ENCODE measurements at places on chromosomes 4 and X. TPM values are rescaled to one million over a fixed set of nuclear protein-coding genes. Genes with fewer than 3 reads are reported as not detected.

UCP1 gene
- total RNA-seq, result not detected

COL4A6 gene
- total RNA-seq, result 5.4 TPM

KLF8 gene
- 3.7 TPM for total RNA-seq

FAM156A gene
- total RNA-seq, result 5.1 TPM

- no peak overlapping the region for H3K4me3 ChIP-seq
- H3K27me3 ChIP-seq, result no peaks in the 10 kb centered on the region
- peaks cover 61% of the 10 kb centered on the region for H3K4me1 ChIP-seq
- H3K36me3 ChIP-seq, result no peaks in the 10 kb centered on the region
- no peak for DNase-seq
These were observed 66.6 kb downstream of the TBC1D9 start for GRCh38 chr4:140689623-140690022.

- no peak for DNase-seq
- H3K27ac ChIP-seq, result no peak overlapping the region
- no peaks in the 10 kb centered on the region for H3K36me3 ChIP-seq
- no peak overlapping the region for H3K4me3 ChIP-seq
- H3K27me3 ChIP-seq, result no peaks in the 10 kb centered on the region
- H3K4me1 ChIP-seq, result no peaks in the 10 kb centered on the region
These were observed 50.0 kb downstream of the AMMECR1 start for GRCh38 chrX:110267874-110268273.

- H3K27ac ChIP-seq, result no peak overlapping the region
- no peaks in the 10 kb centered on the region for H3K4me1 ChIP-seq
- H3K4me3 ChIP-seq, result no peak overlapping the region
- no peaks in the 10 kb centered on the region for H3K27me3 ChIP-seq
- H3K36me3 ChIP-seq, result no peaks in the 10 kb centered on the region
These were observed 73.3 kb downstream of the RBM46 start for GRCh38 chr4:154854362-154854761.

- H3K27me3 ChIP-seq, result no peaks in the 10 kb centered on the region
- no peak overlapping the region for H3K27ac ChIP-seq
- H3K4me1 ChIP-seq, result no peaks in the 10 kb centered on the region
- DNase-seq, result no peak
- no peak overlapping the region for H3K4me3 ChIP-seq
These were observed 66.2 kb downstream of the FHIP1A start for GRCh38 chr4:151475035-151475714.

DNA sequence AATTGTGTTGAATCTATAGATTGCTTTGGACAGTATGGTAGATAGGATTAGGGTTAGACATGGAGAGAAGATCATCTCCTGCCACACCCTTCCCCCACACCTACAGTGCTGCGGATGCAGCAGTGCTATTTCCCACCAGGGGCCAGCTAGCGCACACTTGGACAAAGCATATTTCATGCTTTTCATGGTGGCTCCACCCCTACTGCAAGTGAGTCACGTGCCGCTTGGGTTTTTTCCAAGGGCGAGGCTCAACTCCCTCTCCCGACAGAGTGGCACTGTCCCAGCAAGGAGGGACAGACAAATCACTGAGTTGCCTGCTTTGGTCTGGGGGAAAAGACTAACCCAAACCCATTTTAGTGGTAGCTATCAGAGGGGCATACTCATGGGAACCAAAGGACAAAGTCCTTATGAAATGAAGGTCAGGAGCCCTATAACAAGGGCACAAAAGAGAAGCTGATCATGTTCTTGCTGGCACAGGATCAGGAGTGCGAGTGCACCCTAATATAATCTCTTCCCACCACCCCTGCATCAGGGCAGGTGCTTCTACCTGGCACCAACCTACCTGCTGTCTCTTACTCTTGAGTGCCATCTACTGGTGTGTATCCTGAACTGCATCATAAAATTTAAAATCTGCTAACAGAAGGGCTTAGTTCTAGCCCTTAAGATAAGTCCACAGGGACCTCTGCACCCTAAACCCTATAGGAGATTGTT, 55.1 kb upstream of the PGAM4 start:
- DNase-seq, result no peak
- H3K27me3 ChIP-seq, result no peaks in the 10 kb centered on the region
- H3K4me3 ChIP-seq, result no peak overlapping the region

- DNase-seq, result no peak
- H3K27me3 ChIP-seq, result no peaks in the 10 kb centered on the region
- H3K27ac ChIP-seq, result no peak overlapping the region
- no peak overlapping the region for H3K4me3 ChIP-seq
These were observed 15.0 kb downstream of the ASB9 start for GRCh38 chrX:15254852-15255251.

DNA sequence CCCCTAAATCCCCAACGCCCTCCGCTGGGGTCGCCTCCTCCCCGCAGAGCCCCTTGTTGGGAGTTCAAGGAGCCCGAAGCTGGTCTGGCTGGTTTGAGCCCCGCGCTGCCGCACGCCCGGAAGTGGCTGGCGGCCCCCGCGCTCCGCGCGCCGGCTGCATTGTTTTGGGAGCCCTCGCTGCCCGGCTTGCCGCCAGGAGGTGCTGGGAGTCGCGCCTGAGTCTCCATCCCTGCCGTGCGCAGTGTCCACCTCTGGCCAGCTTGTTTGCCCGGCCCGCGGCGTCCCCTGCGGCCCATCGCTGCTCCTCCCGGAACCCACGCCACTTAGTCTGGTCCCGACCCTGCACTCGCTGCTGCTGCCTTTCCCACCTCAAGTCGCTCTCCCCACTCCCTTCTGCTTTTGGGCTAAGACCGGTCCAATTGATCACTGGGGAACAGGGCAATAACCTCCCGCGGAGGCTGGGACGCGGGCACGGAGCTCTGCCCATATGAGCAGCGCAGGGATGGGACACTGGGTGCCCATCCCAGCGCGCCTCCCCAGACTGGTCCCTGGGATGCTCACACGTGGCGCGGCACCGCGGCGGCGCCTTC, 2.2 kb upstream of the SFRP2 start:
- peaks cover 93% of the 10 kb centered on the region for H3K27me3 ChIP-seq
- DNase-seq, result no peak
- H3K4me1 ChIP-seq, result peaks cover 25% of the 10 kb centered on the region
- H3K4me3 ChIP-seq, result no peak overlapping the region

DNA sequence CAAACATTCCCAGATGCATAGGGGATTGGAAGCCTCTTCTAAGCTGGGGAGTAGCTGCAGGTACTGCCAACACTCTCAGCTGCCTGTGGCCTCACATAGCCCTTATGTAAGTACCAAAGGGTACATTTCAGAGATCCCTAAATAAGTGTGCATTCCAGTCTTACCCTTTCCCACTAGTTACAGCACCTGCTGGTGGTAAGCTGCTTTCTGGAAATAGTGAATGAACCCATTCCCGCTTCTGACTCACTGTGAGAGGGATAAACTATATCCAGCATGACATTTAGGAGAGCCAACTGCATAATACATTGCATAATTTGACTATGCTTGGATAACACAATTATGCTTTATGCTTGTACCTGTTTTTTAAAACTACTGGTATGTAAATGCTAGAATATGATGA, 149.0 kb downstream of the FAM13A start:
- H3K27ac ChIP-seq, result no peak overlapping the region
- no peaks in the 10 kb centered on the region for H3K4me1 ChIP-seq
- H3K27me3 ChIP-seq, result no peaks in the 10 kb centered on the region
- no peak overlapping the region for H3K4me3 ChIP-seq
- DNase-seq, result no peak
- H3K36me3 ChIP-seq, result no peaks in the 10 kb centered on the region

DNA sequence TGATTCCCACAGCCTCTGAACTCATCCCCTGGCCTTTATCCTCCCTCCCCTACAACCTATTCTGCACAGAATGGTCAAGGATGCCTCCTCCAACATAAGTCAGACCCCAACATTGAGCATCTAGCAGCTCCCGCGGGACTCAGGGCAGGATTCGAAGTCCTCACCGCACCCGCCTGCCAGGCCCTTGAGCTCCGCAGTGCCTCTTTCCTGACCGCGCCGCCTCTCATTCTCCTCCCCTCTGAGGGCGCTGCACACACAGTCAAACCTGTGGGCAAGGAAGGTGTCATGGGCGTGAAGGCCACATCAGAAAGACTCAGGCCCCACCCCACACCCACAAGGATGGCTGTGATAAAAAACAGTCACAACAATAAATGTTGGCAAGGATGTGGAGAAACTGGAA, 84.1 kb downstream of the CPZ start:
- no peaks in the 10 kb centered on the region for H3K27me3 ChIP-seq
- H3K36me3 ChIP-seq, result no peaks in the 10 kb centered on the region
- no peak for DNase-seq
- no peak overlapping the region for H3K27ac ChIP-seq
- no peaks in the 10 kb centered on the region for H3K4me1 ChIP-seq
- H3K4me3 ChIP-seq, result no peak overlapping the region

- peaks cover 4% of the 10 kb centered on the region for H3K27me3 ChIP-seq
- H3K4me3 ChIP-seq, result no peak overlapping the region
- no peak overlapping the region for H3K27ac ChIP-seq
These were observed 12.4 kb downstream of the YIPF6 start for GRCh38 chrX:68511255-68511654.

GRCh38 chr4:155529716-155530115, 136.9 kb upstream of the GUCY1A1 start:
- H3K4me3 ChIP-seq, result no peak overlapping the region
- peaks cover 19% of the 10 kb centered on the region for H3K4me1 ChIP-seq
- DNase-seq, result no peak
- H3K36me3 ChIP-seq, result no peaks in the 10 kb centered on the region
- no peaks in the 10 kb centered on the region for H3K27me3 ChIP-seq
- H3K27ac ChIP-seq, result no peak overlapping the region

DNA sequence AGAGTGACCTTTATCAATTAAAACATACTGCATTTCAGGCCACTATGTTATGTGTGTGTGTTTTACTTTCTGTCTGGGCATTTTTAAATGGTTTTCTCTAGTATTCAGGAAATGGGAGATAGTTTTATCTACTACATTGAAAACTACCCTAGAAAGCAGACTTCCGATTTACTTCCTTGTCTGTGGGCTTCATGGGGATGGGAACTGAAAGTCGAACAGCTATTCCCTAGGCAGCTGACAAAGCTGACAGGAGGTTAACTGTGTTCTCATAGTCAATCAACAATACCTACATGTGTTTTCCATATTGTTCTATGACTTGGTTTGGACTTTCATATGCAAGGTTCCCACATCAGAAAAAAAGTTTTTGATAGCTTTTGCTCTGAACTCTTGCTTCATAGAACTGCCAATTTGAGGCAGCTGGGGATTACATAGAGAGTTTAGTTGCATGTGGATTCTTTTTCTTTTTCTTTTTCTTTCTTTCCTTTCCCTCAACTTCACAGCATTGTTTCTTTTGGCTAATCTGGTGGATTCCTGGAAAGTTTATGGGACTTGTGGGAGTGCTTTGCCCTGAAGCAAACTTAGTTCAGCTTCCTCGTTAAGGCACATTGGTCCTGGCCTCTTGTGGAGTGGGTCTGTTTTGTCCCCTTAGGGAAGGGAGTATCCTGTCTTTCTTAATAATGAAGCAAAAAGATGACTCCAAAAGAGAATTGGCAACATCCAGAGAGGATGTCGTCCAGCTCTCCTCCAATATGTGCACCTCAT, 327.1 kb upstream of the GIMD1 start:
- no peaks in the 10 kb centered on the region for H3K36me3 ChIP-seq
- no peak for DNase-seq
- no peak overlapping the region for H3K4me3 ChIP-seq
- no peak overlapping the region for H3K27ac ChIP-seq

- DNase-seq, result no peak
- no peaks in the 10 kb centered on the region for H3K4me1 ChIP-seq
- H3K27me3 ChIP-seq, result no peaks in the 10 kb centered on the region
- H3K4me3 ChIP-seq, result no peak overlapping the region
- H3K36me3 ChIP-seq, result no peaks in the 10 kb centered on the region
These were observed 653.0 kb downstream of the CCSER1 start for GRCh38 chr4:90780193-90780592.

- H3K4me3 ChIP-seq, result no peak overlapping the region
- no peak overlapping the region for H3K27ac ChIP-seq
- no peaks in the 10 kb centered on the region for H3K36me3 ChIP-seq
- DNase-seq, result no peak
These were observed 562.8 kb upstream of the AADAT start for GRCh38 chr4:170652571-170652970.

DNA sequence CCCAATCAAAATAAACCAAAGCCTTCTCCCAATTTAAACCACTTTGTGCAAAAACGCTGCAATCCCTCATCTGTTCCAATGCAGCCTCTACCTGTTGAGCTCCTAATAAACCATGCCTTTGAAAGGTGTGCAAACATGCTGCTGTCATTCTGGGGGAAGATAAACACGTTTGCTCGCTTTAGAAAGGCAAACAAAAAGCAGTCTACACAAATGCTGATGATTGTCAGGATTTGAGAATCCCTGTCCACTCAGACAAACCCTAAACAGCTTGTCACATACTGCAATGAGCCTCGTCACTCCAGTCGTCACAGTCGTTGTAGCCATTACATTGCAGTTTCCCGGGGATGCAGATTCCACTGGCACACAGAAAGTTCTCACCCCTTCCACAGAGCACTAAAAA, 145.2 kb downstream of the CORIN start:
- no peaks in the 10 kb centered on the region for H3K27me3 ChIP-seq
- no peak overlapping the region for H3K27ac ChIP-seq
- H3K4me3 ChIP-seq, result no peak overlapping the region
- DNase-seq, result no peak
- H3K4me1 ChIP-seq, result no peaks in the 10 kb centered on the region

GRCh38 chrX:132837967-132838366, 120.5 kb downstream of the HS6ST2 start:
- no peak overlapping the region for H3K27ac ChIP-seq
- H3K36me3 ChIP-seq, result no peaks in the 10 kb centered on the region
- DNase-seq, result no peak

- no peaks in the 10 kb centered on the region for H3K4me1 ChIP-seq
- no peak overlapping the region for H3K4me3 ChIP-seq
- DNase-seq, result no peak
- H3K36me3 ChIP-seq, result no peaks in the 10 kb centered on the region
These were observed 482.5 kb downstream of the PABPC4L start for GRCh38 chr4:133719098-133719497.

DNA sequence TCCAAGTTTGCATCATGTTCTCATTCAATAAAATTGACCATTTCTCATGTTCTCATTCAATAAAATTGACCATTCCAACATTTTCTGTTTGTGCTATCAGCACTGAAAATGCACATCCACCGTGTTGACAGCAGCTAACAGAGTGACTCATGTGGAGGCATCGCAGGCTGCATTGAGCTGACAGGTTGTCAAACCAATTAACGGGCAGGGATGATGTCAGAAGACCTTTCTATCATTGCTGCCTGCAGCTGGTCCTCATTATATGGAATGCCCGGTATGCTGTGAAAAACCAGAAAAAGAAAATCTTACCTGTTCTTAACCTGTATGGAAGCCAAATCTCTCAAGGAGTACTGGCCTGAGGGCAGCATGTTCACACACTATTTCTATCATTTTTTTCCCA, 202.0 kb downstream of the SMIM20 start:
- DNase-seq, result no peak
- H3K27ac ChIP-seq, result no peak overlapping the region
- no peaks in the 10 kb centered on the region for H3K27me3 ChIP-seq
- no peak overlapping the region for H3K4me3 ChIP-seq
